ENCODE measurements at places on chromosomes 3 and 15.

GRCh38 chr3:45387171-45387570 lies 1.2 kb upstream of the LARS2 start:
- DNase-seq, result no peak

- no peak for DNase-seq
Observed at GRCh38 chr3:70736009-70736408, 423.6 kb upstream of the MDFIC2 start.

DNA sequence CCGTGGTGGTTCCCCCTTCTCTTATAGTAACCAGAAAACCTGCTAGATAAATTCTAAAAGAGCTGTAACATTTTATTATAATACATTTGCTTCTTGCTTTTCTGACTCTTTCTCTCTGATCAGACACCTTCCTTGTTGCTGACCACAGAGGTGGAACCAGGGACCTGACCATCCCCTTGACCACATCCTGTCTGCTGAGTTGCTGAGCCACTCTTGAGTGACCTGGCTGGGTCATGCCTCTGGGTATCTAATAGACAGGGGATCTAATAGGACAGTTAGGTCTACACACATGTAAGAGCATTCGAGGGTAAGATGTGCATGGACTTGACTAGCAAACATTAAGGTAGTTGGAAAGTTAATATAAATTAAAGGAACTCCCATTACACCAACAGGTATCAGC lies 22.8 kb upstream of the TRIM59 start:
- DNase-seq, result no peak

DNA sequence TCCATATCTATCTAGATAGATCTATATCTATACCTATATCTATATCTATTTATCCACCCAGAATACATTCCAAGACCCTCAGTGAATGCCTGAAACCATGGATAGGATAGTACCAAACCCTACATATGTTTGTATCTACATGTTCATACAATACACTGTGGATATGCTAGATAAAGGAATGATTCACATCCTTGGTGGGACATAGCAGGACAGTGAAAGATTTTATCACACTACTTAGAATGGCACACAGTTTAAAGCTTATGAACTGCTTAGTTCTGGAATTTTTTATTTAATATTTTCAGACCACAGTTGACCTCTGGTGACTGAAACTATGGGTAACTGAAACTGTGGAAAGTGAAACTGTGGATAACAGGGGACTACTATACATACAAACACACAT lies 198.8 kb upstream of the TTC14 start:
- DNase-seq, result no peak

- DNase-seq, result no peak
Observed at GRCh38 chr3:135056084-135056730, 261.1 kb downstream of the EPHB1 start.

DNA sequence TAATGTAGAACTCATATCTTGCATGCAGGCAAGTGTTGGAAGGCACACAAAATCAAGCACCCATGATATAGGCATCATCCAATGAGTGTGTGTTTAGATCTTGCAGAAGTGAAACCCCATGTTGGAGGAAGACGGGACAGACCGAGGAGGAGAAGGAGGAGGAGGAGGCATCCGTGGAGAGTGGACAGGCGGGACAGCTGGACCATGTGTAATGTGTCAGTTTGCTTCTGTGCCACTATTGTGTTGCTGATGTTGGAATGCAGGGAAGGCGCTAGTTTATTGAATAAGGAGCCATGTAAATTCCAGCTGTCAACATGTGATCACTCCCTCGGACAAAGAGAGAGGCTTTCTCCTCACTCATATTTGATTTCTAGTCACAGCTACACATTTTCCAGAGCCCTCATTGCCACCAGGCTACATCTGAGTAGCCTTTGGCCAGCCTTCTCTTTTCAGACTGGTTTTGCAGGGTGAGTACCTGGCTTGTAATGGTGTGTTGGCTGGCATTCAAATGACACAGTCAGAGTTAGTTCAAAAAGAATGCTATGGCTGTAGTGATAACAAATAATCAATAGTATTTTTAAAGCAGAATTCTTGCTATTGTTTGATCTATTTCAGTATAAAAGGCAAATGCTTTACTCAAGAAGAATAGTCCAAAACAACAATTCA lies 1037.6 kb upstream of the NR2F2 start:
- DNase-seq, result no peak

- DNase-seq, result peak; percentile 98
Observed at GRCh38 chr3:32109256-32109655, 2.8 kb downstream of the GPD1L start.

DNA sequence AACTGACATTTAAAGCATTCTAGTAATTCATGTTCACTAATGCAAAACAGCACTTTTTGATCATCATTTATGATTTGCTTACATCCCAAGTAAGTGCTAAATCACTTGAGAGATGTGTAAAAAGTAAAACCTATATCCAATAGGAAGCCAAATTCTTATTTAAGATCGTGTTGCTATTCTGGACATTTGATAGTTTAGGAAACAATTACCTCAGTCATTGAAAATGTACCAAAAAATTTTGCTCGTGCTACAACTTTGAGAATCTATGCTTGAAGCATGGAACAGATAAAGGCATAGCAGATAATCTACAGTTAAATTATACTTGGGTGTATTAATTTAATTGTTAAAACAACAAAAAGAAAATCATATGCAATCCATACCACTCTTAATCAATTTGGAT lies 571.6 kb upstream of the NR2F2 start:
- no peak for DNase-seq

GRCh38 chr15:79962178-79962577 lies 8.8 kb downstream of the BCL2A1 start:
- DNase-seq, result no peak

- peak; percentile 77 for DNase-seq
Observed at GRCh38 chr3:15295506-15295905, 36.9 kb downstream of the SH3BP5 start.

DNA sequence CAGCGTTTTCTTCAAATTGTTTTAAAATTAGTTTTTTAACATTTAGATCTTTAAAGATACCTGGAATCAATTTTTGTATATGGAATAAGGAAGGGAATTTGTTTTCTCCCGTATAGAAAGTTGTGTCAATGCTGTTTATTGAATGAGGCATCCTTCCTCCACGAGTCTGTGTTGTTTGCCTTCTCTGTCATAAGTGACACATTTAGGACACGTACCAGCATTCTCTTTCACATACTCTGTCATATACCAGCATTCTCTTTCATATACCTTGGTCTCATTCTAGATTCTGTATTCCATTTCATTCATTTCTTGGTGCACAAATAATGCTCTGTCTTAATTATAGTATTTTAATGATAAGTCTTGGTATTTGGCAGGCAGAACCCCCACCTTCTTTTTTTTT lies 10.3 kb downstream of the ATP11B start:
- no peak for DNase-seq

DNA sequence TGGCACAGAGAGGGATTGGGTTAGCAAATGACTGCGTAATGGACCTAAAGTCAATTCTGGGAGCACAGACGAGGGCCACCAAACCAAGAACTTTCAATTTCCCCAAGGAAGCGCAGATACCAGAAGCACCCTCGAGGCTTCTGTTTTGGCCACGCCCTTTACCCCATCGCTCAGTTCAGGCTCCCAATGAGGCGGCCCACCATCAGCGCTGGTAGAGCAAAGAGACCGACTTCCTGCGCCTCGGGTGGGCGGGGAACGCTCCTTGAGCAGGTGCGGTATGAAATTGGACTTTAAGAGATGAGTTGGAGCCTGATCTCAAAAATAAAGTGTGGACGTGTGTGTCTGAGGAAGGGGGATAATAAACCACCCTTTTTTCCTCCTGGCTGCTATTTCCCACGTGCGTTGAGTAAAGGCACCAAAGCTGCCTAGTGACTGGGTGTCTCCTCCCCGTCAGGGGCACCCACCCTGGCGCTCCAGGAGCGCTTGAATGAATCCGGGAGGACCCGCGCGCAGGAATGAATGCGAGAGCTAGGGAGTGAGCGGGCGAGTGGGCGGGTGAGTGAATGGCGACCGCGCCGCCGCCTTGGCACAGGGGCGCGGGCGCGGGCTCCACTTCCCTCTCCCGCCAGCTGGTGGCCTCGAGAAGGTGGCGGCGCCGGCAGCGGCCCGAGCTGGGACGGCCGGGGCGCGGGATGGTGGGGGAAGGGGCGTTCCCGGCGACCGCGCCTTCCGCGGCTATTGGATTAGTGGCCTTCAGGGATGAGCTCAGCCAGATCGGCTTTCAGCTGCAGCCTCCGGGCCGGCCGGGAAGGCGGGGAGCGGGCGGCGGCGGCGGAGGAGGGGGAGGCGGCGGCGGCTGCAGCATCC lies at the start of gene SPSB4:
SPSB4 (plus strand) TSS at position 772 of the 867 bp plus-strand sequence. CDS start 14,758 bp downstream, outside the sequence.
- DNase-seq, result peak; percentile 77

GRCh38 chr3:117366574-117366973 lies 657.0 kb downstream of the TUSC7 start:
- no peak for DNase-seq

GRCh38 chr15:100877551-100877950 lies 2.1 kb upstream of the ALDH1A3 start:
- no peak for DNase-seq

GRCh38 chr3:42037318-42037945 lies 53.7 kb upstream of the TRAK1 start:
- no peak for DNase-seq

- no peak for DNase-seq
Observed at GRCh38 chr15:48522911-48523310, 122.6 kb downstream of the FBN1 start.

DNA sequence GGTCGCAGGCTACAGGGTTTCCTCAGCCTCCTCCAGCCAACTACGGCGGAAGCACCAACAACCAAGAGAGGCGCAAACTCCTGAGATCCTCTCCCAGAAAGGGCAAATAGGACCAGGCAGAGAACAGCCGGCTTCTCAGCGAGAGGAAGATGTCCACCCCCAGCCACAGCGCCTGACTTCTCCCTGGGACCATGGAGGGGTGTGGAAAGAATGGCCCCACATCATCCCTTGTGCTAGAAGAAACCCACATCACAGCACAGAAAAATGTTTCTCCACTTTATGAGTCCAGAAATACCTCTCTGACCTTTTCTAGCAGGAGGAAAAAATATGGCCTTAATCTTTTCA lies 105.7 kb downstream of the XXYLT1 start:
- peak; percentile 26 for DNase-seq

- no peak for DNase-seq
Observed at GRCh38 chr15:87374339-87374738, 882.2 kb downstream of the NTRK3 start.

DNA sequence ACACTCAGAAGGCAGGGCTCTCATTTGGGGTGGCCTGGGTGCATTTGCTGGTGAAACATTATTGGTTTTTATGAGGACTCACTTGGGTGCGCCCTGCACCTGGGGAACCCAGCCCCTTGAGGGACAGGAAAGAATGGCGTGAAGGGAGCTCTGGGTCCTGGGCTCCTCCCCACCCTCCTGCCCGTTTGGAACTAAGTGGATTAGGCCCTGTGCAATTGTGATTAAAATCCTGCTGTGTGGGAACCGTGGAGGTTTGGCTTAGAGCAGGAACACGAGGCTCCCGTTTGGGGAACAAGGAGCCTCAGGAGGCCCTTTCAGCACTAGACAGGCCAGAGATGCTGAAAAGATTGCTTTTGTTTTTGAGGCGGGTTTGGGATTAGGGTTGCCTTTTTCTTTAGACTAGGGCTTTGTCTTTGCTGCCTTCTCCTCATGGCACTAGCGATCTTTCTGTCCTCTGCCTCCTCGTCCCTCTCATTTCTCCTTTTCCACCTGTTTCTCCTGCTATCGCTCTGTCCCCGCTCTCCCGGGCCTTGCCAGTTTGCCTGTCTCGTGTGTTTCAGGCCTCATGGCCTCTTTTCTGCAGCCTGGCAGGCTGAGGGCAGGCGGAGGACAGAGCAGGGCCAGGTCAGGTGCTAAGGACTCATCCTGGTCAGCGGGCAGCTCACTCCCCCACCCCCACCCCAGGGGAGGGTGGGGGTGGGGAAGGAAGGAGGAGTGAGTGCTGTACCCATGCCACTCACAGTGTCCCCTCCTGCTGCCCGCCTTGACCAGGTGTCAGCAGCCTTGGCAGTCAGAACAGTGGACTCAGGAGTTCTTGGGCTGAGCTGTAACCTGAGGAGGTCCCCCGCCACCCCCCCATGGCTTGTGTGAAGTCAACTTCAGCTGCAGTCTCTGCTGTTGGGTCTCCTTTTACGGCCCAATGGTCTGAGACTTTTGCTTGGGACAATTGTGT lies 8.6 kb downstream of the MAPKAPK3 start:
- no peak for DNase-seq

- DNase-seq, result peak; percentile 64
Observed at GRCh38 chr3:52119826-52120225, 34.4 kb downstream of the POC1A start.

DNA sequence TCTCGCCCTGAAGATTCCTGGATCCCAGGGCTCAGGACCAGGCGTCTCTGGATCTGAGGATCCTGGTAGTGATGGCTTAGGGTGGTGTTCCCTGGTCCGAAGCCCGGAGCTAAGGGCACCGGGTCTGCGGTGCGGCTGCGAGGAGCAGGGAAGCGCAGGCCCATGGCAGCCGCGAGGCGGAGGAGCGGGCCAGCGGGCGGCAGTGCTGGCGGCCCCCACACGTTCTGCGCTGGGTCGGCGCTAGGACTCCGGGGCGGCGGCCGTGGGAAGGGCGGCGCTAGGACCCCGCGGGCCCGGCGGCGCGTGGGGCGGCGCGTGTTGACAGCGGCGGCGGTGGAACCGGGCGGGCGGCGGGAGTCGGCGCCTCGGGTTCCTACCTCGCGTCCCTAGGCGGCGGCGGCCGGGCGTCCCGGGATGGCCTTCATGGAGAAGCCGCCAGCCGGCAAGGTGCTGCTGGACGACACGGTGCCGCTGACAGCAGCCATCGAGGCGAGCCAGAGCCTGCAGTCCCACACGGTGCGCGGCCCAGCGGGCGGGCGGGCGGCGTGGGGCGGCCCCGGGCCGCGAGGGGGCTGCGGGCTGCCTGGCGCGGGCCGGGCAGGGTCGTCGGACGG lies at the start of gene PXK:
PXK (plus strand) TSS at position 318 of the 614 bp plus-strand sequence; CDS start at position 415, 97 bp downstream.
- DNase-seq, result peak; percentile 85

GRCh38 chr3:171984883-171985282 lies 54.5 kb upstream of the FNDC3B start:
- DNase-seq, result peak; percentile 67

GRCh38 chr15:87686339-87686738 lies 570.2 kb downstream of the NTRK3 start:
- no peak for DNase-seq

DNA sequence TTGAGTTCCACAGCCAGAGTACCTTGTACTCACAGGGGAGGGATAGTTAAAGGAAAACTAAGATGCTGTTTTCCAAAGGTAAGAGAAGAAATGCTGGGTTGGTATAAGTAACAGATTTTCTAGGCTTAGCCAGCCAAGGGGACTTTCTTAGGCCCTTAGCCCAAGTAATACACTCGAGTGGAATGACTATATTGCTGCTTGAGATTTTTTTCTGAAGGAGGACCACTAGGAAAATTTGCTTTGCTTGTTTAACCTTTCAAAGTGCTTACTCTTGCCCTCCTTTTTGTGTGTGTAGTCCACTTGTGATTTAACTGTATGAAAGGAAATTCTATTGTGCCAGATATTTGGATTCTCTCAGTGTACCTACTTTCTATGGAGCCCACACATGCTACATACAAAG lies 50.5 kb downstream of the IL5RA start:
- no peak for DNase-seq

- no peak for DNase-seq
Observed at GRCh38 chr15:85141726-85142125, 160.1 kb downstream of the PDE8A start.

GRCh38 chr3:140724856-140725812 lies 47.3 kb downstream of the TRIM42 start:
- DNase-seq, result no peak

Data from sigmoid colon (tissue), 7 donors.